OCI-LY7 (cell line): ENCODE measurements at places on chromosomes 2 and 18. TPM values are rescaled to one million over a fixed set of nuclear protein-coding genes. Genes with fewer than 3 reads are reported as not detected.

- DNase-seq = peak; percentile 8
Measured at GRCh38 chr2:9753276-9753600, 90.0 kb upstream of the TAF1B start.

Gene PSMA8
- total RNA-seq = 0.19 and 0.37 TPM in 2 replicates

GRCh38 chr2:71685941-71686611, 232.7 kb downstream of the DYSF start:
- no peak for DNase-seq

DNA sequence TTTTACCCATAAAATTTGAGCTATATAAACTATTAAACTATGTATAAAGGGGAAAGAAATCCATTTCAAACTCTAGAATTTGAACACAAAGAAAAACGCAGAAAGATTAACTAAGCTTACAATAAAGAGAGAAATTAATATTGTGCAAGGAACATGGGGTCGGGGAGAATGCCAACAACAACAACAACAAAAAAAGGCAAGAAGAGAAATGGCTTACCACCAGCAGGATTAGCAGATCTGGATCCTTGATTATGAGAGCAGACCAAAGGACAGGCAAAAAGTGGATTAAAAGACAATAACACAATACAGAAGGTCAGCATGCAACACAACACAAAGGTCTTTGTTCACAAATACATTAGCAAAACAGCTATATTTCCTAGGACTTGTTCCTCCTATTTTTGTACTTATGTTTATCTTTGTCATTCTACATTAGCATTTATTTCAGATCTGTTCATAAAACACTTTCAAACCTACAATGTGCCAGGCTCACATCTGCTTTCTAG, 103.4 kb upstream of the RNU4ATAC start:
- DNase-seq = no peak

DNA sequence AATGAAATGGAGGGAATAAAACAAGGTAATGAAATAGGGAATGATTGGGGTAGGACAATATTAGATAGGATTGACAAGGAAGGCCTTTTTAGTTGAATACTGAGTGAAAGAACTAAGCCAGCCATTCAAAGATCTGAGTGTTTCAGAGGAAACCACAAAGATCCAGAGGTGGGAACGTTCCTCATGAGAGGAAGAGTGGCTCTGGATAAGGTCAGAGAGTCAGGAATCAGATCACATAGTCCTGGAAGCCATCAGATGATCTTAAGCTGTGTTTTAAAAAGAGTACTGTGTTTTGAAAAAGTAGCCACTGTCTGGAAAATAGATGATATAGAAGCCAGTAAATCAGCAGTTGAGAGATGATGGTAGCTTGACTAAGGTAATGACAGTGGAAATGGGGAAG, 11.8 kb downstream of the TTLL4 start:
- no peak for DNase-seq

- DNase-seq = no peak
Measured at GRCh38 chr2:179551539-179552045, 287.0 kb upstream of the SESTD1 start.

GRCh38 chr2:216006164-216006663, 7.1 kb downstream of the MREG start:
- DNase-seq = no peak

- no peak for DNase-seq
Measured at GRCh38 chr18:904218-905090, at the start of gene ADCYAP1. Gene ADCYAP1 (plus strand): TSS chr18:904871. CDS start chr18:905387, 516 bp downstream.

- peak; percentile 12 for DNase-seq
Measured at GRCh38 chr2:168469281-168469988, 13.4 kb downstream of the CERS6 start.

Gene AGXT
- total RNA-seq = not detected in 2 replicates

GRCh38 chr2:62382757-62383156, 123.2 kb downstream of the TMEM17 start:
- DNase-seq = peak; percentile 78
